ENCODE measurements at places on chromosomes 1 and 21. TPM values are rescaled to one million over a fixed set of nuclear protein-coding genes. Genes with fewer than 3 reads are reported as not detected.

HRNR gene
- not detected for total RNA-seq

HAO2 gene
- not detected for total RNA-seq

NBPF12 gene
- 4.7 TPM for total RNA-seq

PLA2G2A gene
- total RNA-seq, result 10.9 TPM

IGSF3 gene
- total RNA-seq, result 55.4 TPM

ZFP69 gene
- 2.4 TPM for total RNA-seq

SZT2 gene
- 22.0 TPM for total RNA-seq

TEDDM1 gene
- total RNA-seq, result not detected

CRNN gene
- 1,110 TPM for total RNA-seq

KLHL12 gene
- total RNA-seq, result 21.5 TPM

DNA sequence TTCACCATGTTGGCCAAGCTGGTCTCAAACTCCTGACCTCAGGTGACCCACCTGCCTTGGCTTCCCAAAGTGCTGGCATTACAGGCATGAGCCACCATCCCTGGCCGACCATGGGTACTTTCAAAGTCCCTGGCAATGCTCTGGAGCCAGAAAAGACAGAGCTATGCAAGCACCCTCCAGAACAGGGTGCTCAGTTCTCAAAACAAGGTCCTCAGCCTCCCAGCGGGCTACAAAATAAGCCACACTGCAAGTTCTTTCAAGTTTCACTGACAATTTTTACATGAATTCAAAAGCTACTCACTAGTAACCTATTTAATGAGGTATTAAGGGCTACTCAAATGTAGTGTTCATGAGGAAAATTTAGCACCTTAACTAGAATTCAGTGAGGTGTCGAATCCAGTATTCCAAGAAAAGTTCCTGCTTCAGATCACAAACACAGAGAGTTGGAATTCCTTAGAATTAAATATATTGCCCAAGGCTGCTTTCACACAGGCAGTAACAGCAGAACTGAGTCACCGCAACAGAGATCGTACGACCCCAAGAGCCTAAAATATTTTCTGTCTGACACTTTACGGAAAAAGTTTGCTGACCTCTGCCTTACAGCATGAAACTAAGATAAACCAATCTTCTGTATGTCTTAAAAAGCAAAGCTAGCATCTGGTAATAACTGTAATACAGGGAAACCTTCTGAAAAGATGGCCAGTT, 60.7 kb downstream of the HSF2BP start:
- ATAC-seq, result no peak

- ATAC-seq, result no peak
These were observed 64.0 kb downstream of the ABCA4 start for GRCh38 chr1:94056996-94057395.

DNA sequence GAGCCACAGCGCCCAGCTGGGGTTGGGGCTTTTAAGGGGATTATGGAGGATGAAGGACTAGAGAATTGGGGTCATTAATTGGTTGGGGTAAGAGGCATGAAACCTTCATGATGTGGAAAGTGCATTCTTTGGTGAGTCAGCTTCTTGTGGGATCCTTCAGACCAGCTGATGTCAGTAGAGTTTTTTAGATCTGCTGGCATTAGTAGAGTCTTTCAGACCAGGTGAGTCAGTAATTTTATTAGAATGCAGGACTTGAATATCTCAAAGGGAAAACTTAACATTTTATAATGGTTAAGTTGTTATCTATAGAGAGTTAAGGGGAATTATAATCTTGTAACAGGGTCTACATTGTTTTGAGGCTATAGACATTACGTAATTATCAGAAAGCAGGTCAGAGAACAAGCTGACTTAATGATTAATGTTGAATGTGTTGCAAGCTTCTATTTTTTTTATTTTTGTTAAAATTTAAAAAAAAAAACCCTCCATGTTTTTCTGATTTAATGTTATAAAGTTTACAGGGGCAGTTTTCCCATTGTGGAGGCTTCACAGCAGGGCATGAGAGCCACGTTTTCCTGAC, 160.9 kb upstream of the FMN2 start:
- ATAC-seq, result no peak

GRCh38 chr1:1997576-1997975, 6.0 kb downstream of the CFAP74 start:
- ATAC-seq, result no peak

- no peak for ATAC-seq
These were observed 2.9 kb downstream of the ARF1 start for GRCh38 chr1:228085287-228085951.

GRCh38 chr21:44300262-44300959, 558 bp downstream of the PFKL start:
- peak; percentile 47 for ATAC-seq

GRCh38 chr21:45248301-45248892, 39.3 kb downstream of the POFUT2 start:
- no peak for ATAC-seq

GRCh38 chr1:5621692-5622091, 370.5 kb downstream of the NPHP4 start:
- ATAC-seq, result no peak

DNA sequence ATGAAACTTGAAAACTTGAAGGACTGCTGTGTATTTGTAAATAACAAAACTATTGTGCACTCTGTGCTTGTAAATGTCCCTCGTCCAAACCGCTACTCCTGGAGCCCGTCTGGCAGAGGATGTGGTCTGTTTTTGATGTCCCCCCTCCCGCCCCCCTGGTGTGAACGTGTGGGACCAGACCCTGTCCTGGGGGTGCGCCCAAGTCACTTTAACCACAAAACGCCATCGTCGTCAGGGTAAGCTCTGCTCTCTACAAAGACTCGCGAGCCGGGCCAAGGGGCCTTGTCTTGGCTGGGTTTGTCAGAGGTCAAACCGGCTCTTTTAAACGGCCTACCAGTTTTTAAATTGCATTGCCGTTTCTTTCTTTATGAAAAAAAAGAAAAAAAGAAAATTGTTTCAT, 87.4 kb upstream of the TMEM51 start:
- ATAC-seq, result no peak

GRCh38 chr1:92711473-92712165, 73.3 kb downstream of the EVI5 start:
- ATAC-seq, result no peak

GRCh38 chr1:63557365-63557987, 34.2 kb downstream of the EFCAB7 start:
- ATAC-seq, result no peak

DNA sequence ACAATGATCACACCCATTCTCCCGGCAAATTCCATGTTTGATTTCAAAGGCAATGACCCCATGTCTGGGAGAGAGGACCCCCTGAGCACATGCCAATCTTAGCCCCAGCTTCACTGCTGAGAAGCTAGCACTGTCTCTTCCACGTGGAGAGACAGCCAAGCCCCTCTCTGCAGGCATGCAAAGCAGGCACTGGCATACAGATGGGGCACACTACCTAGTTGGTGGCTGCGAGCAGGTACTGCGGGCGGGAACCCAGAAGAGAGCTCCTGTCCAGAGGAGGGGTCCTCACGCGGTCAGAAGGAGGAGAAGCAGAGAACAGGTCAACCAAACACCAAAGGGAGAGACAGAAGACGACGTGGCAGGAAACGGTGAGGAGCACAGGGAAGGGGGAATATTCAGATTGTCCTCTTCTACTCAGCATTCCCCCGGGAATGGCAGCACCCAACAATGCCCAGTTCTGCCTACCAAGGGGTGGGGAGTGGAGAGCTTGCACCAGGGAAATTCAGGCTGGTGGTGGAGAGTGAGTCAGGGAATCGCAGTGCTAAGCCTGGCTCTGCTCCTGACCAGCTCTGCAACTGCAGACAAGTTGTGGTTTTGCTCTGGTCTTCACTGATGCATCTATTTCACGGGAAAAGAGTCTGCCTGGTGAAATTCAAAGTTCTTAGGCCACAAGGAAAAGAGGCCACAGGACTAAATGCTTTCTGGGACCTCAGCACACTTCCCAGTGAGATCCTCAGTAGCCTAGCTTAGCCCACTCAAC, 48.1 kb upstream of the GOLT1A start:
- no peak for ATAC-seq

DNA sequence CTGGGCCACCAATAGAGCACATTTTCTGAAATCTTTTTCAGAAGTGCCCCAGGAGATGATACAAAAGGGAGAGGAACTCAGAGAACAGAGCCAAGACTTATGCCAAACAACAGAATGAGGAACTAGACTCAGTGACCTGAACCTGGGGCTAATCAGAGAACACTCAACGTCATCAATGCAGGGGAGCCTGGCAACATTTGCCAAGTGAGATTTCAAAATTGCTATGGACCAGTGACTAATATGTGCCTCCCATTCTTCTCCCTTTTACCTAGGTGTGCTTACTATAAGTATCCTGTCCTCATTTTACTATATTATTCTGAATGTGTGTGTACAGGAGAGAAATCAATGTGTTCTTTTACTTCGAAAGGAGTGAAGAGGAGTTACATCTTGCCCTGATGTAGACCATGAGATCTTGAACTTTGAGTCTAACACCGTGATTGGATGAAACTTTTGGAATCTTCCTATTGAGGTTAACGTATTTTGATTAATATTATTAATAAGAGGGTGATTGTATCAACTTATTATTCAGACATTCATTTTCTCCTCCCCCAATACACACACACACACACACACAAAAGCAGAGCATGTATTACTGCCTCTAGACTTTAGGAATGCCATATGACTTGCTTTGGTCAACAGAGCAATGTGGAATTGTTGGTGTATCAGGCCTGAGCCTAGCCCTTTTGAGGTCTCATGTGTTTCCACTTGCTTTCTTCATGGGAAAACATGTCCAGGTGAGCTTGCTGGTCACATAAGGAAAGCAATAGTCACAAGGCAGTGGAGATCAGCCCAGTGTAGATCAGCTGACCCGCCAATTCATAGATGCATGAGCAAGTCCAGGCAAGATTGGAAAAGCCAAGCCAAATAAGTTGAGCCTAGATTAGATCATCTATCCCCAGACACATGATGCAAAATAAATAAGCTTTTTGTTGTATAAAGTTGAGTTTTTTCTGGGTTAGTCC, 80.3 kb upstream of the ETS2 start:
- ATAC-seq, result peak; percentile 80

- ATAC-seq, result no peak
These were observed 43.5 kb upstream of the ATF3 start for GRCh38 chr1:212565079-212565478.

DNA sequence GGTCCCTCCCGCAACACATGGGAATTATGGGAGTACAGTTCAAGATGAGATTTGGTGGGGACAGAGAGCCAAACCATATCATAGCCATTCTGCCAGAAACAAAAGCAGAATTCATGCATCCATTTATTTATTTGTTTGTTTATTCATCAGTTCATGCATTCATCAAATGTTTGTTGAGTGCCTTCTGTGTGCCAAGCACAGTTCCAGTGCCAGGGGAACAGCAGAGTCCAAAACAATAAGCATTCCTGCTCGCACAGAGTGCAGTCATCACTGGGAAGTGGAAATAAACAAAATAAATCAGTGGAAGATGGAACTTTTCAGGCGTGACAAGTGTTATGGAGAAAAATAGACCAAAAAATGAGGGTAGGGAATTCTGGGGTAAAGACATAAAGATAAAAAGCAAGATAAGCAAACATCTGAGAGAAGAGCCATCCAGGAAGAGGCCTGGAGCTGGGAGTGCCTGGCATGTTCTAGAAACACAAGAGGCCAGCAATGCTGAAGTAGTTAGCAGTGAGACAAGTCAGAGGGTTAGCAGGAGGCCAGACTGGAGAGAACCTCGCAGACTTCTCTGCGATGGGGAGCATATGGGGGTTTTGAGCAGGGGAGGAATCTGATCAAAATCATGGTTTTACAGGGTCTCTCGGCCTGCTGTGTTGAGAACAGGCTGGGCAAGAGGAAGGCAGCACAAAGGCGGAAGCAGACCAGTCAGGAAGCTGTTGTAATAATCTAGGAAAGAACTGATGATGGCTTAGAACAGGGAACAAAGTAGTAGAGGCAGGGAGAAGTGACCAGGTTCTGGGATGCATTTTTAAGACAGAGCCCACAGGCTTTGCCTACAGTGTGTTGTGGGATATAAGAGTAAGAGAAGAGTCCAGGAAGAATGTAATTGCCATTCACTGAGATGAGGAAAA, 113.2 kb downstream of the GLUL start:
- ATAC-seq, result no peak

DNA sequence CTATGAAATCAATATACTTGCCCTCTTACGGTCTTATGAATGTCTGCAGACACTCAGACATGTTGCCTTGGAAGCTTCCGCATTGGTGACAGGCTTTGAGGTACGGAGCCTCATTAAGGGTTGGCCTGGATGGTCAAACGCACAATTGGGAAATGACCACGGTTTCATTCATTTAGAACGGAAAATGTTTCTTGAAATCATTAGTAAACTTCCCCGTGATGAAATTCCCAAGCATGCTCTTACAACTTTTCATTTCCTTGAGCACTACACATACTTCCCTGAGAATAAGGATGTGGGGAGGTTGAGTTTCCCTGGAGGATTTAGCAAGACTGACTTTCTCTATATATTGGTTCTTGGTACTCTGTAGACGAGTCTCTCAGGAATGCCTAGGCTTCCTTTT, 146.3 kb downstream of the HLX start:
- no peak for ATAC-seq

DNA sequence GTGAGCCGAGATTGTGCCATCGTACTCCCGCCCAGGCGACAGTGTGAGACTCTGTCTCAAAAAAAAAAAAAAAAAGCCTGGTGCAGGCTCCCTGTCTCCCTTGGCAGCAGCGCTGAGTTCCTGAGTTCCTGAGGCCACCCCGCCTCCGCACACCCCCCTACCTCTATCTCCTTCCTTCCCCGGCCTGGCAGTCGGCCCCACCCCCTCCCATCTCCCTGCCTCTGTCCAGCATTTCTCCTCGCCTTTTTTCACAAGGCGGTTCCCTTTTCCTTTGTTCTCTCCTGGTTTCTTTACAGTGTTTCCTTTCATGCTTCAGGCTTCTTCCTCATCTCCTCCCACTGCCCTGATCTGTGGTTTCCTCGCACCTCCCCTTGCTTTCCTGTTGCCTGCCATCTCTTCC, 2.7 kb downstream of the RORC start:
- peak; percentile 2 for ATAC-seq

GRCh38 chr1:156874572-156875340, 14.1 kb downstream of the NTRK1 start:
- no peak for ATAC-seq

DNA sequence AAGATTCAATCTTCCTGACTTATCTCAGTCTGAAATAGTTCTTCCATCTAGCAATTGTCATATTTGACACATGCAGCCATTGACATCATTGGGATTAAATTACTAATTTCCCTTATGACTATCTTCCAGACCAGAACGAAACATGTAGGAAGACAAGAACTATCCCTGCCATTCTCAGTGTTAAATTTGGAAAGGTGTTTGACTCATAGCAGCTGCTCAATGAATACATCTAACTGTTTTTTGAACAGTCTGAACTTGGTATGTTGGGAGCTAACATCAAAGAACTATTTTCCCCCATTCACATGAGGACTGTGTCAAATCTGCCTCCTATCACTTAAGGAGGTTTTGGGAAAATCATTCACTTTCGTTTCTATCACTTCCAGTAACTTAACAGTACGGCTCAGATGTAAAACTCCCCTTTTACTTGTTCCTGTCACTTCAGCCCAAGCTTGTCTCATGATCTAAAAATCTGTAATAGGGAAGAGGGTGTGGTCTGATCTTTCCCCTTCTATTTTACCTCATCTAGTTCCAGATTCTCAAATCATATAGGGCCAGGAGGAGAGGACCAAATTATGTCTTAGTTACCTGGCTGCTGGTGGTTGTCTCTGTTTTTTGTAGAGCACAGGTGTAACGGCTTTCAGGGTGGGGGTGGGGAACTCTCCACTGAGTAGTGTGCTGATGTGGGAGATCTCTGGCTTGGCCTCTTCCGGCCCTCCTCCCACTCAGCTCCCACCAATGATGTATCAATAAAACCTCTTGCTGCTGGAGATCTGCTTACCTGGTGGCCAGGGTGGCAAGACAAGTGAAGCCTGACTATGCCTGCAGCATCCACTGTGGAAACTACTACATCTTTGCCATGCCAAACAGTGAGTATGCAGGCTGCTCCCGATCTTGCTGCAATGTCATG, 26.2 kb upstream of the SLAMF1 start:
- ATAC-seq, result no peak

- no peak for ATAC-seq
These were observed 17.5 kb downstream of the EYA3 start for GRCh38 chr1:28070725-28071593.

Measured in esophagus mucosa (tissue), 1 donor.